Dermis blood vessel endothelial cell (primary cell): ENCODE measurements at places on chromosomes 4 and X. TPM values are rescaled to one million over a fixed set of nuclear protein-coding genes. Genes with fewer than 3 reads are reported as not detected.
A peak's percentile ranks its signal among the peaks of the same experiment; 100 is the strongest.

Gene GNRHR
- total RNA-seq: not detected in 2 replicates

Gene AKAP17A
- 33.0 and 36.1 TPM in 2 replicates for total RNA-seq

DNA sequence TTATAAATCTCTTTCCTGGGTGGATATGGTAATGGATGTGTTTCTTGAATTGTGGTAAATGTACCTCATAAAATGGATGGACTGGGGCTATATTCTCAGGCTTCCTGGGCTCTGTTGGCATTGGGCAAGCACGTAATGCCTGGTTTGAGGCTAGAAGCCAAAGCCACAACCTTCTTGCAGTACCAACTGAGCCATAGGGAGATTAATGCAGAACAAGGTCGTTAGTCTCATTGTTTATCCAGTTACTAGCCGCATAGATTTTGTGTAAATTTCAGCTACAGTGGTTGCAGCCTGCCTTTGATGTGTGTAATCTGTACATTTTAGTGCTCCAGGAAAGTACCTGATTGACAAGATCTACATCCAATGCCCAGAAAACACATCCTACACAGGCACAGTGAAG is 7.2 kb upstream of the LEF1 start:
- no peak for DNase-seq

- DNase-seq: no peak
These were observed 127.3 kb downstream of the AFAP1 start for GRCh38 chr4:7812231-7812857.

GRCh38 chr4:119068529-119068962 is 67.1 kb upstream of the MYOZ2 start:
- DNase-seq: no peak

DNA sequence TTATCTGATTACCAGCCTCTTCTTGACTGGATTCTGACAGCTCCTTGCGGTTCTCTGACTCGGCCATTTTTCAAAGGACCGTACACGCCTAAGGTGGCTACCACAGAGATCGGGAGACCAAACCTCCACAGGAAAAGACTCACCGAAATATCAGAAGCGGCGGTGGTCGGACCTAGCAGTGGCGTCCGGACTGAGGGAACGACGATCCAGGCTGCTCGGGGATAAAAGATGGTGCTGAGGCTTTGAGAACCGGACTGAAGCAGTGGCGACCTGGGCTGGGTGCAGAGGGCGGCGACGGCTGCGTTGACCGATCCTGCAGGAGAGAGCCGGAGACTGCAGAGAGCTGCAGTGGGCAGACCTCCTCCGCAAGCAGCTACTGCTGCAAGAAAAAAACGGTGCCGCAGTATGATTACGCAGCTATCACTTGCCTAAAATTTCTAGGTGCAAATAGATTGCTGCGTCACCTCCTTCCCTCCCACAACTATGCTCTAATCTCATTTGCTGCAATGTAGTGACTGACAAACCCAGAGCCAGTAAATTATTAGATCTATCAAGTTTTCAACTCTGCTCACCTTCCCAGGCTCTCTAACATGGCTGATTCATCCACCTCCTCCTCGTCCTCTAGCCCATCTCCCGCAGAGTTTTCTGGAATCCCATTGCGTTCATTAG is at the start of gene NAP1L2:
TSS of gene NAP1L2 (minus strand) at position 426 of the 669 bp plus-strand sequence. CDS start at position 67, 359 bp downstream.
- peak; percentile 5 for DNase-seq

GRCh38 chr4:40190019-40190418 is 6.8 kb upstream of the RHOH start:
- no peak for DNase-seq

DNA sequence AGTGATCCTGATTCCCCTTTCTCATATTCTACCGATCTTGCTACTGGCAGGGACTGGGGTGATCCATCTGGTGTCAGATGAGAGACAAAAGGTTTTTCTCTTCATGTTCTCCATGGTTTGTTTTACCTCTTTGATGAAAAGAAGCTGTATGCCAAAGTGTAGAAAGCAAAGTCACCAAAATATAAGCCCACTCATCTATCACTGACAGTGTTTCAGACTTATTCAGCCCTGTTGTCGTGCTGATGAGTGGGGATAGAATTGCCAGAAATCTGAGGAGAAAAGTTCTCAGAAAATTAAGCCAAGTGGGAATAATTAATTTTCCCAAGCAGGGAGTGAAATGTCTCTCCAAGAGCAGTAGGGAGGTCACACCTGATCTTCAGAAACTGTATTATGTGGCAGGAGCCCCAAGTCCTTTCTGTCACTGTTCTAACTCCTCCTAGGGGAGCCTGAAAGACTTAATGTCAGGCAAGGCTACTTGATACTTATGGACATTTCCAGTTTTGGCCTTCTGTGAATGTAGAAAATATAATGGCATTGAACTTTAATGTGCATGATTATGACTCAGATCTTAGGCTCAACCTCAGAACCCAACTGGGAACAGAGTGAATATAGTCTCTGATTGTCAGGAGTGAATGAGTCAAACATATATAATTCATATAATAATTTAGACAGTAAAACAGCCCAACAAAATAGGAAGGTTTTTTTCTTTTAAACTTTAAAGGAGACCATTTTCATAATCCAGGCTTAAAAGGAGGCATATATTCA is 298.1 kb downstream of the ANKRD50 start:
- DNase-seq: no peak

GRCh38 chr4:110193822-110194761 is 4.3 kb downstream of the ELOVL6 start:
- peak; percentile 93 for DNase-seq
